Ascending aorta (tissue), 2 donors: ENCODE measurements at places on chromosomes 11 and 22. TPM values are rescaled to one million over a fixed set of nuclear protein-coding genes. Genes with fewer than 3 reads are reported as not detected.

Gene C11orf21
- total RNA-seq = not detected

- DNase-seq = no peak
- no peak overlapping the region for H3K4me3 ChIP-seq
- H3K27me3 ChIP-seq = no peaks in the 10 kb centered on the region
- no peaks in the 10 kb centered on the region for H3K4me1 ChIP-seq
These were observed 44.9 kb downstream of the PLEKHA7 start for GRCh38 chr11:16969010-16969999.

Gene ZP1
- not detected for total RNA-seq

Gene NXPE4
- not detected for total RNA-seq

Gene OR5A1
- total RNA-seq = not detected

DNA sequence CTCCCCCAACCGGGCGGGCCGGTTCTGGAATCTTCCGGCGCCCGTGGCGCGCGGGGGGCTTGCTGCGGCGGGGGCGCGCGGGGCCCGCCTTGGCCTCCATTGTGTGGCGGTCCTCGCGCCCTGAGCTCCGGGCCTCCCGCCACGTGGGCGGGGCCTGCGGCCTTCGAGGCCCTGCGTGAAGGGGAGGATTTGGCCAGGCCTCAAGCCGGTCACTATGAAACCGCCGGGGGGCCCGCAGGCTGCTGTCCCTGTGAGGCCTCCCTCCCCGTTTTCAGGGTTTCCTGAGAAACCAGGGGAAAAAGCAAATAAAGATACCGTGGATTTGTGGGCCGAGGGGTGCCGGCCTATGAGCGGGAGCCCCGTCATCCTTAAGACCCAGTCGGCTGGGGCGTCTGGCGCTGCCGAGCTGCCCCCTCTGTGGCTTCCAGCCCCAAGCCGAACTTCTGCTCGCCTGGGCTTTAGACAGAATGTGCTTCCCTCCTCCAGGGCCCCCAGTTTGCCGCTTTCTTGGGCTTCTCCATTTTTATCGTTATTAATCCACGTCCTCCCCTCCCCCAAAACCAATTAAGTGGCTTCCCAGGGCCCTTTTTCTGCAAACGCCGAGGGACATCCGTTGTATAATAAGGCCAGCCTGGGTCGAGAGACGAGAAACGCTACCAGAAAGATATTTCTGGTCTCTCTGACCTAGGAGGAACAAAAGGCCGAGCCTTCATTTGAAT is 602 bp downstream of the EWSR1 start:
- peak overlapping the region; percentile 76 for H3K4me3 ChIP-seq
- peaks cover 24% of the 10 kb centered on the region for H3K36me3 ChIP-seq
- H3K4me1 ChIP-seq = peaks cover 47% of the 10 kb centered on the region
- DNase-seq = no peak
- peak overlapping the region; percentile 96 for H3K27ac ChIP-seq

Gene FZD4
- 124 TPM for total RNA-seq

GRCh38 chr22:22944268-22944985 is 56.8 kb downstream of the IGLL5 start:
- H3K4me1 ChIP-seq = no peaks in the 10 kb centered on the region
- DNase-seq = no peak
- H3K27ac ChIP-seq = no peak overlapping the region
- H3K4me3 ChIP-seq = no peak overlapping the region
- no peaks in the 10 kb centered on the region for H3K36me3 ChIP-seq

Gene APOA4
- 14.3 TPM for total RNA-seq

Gene STK33
- not detected for total RNA-seq

- H3K27ac ChIP-seq = no peak overlapping the region
- no peaks in the 10 kb centered on the region for H3K27me3 ChIP-seq
- no peak overlapping the region for H3K4me3 ChIP-seq
These were observed 51.1 kb upstream of the THY1 start for GRCh38 chr11:119473901-119474681.

DNA sequence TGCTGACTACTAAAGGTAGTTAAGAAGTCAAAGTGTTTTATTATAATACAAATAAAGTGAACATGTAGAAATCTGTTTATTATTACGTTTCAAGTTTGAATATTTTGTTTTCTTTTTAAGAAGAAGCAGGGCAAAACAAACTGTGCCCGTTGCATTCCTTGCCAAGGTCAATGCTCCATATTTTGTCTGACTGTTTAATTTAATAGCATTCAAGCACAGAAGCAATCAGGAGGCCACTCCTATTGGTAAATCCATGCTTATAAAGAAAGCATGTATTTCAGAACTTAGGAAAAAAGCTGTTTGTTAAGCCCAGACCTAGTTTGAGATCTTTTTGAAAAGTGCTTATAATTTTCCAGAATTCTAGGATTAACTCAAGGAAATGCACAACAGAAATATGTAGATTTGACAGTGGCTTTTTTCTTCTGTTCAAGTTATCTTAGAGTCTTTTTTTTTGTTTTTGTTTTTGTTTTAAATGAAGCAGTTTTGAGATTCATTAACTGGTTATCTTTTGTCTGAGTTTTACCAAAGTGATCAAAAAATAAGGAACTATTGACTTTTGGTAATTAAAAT is 51.7 kb downstream of the ARHGAP42 start:
- H3K27me3 ChIP-seq = no peaks in the 10 kb centered on the region
- H3K27ac ChIP-seq = no peak overlapping the region
- DNase-seq = no peak
- no peaks in the 10 kb centered on the region for H3K36me3 ChIP-seq
- H3K4me1 ChIP-seq = peaks cover 11% of the 10 kb centered on the region

Gene FAM180B
- total RNA-seq = not detected

GRCh38 chr22:20674998-20675397 is 98.9 kb upstream of the SERPIND1 start:
- no peak overlapping the region for H3K4me3 ChIP-seq
- no peak for DNase-seq
- no peaks in the 10 kb centered on the region for H3K4me1 ChIP-seq
- no peaks in the 10 kb centered on the region for H3K36me3 ChIP-seq

- H3K36me3 ChIP-seq = peaks cover 40% of the 10 kb centered on the region
- DNase-seq = no peak
- H3K4me3 ChIP-seq = no peak overlapping the region
- H3K4me1 ChIP-seq = peaks cover 30% of the 10 kb centered on the region
- no peaks in the 10 kb centered on the region for H3K27me3 ChIP-seq
These were observed 24.8 kb downstream of the FAM118A start for GRCh38 chr22:45334528-45334927.

GRCh38 chr11:117720061-117720511 is 76.9 kb downstream of the DSCAML1 start:
- no peak overlapping the region for H3K4me3 ChIP-seq
- H3K27ac ChIP-seq = no peak overlapping the region
- no peaks in the 10 kb centered on the region for H3K36me3 ChIP-seq
- no peak for DNase-seq
- H3K4me1 ChIP-seq = no peaks in the 10 kb centered on the region

Gene OR8D1
- not detected for total RNA-seq

- no peaks in the 10 kb centered on the region for H3K27me3 ChIP-seq
- no peaks in the 10 kb centered on the region for H3K36me3 ChIP-seq
- no peak overlapping the region for H3K27ac ChIP-seq
- no peak for DNase-seq
These were observed 764.8 kb upstream of the LUZP2 start for GRCh38 chr11:23732026-23732425.

GRCh38 chr11:92149996-92150395 is 74.6 kb upstream of the FAT3 start:
- H3K27me3 ChIP-seq = no peaks in the 10 kb centered on the region
- no peak for DNase-seq
- H3K4me3 ChIP-seq = no peak overlapping the region
- no peaks in the 10 kb centered on the region for H3K36me3 ChIP-seq
- H3K4me1 ChIP-seq = no peaks in the 10 kb centered on the region
- no peak overlapping the region for H3K27ac ChIP-seq

Gene SLC15A3
- total RNA-seq = 27.1 TPM

- H3K27ac ChIP-seq = no peak overlapping the region
- no peaks in the 10 kb centered on the region for H3K27me3 ChIP-seq
- no peak overlapping the region for H3K4me3 ChIP-seq
- no peaks in the 10 kb centered on the region for H3K4me1 ChIP-seq
These were observed 677.3 kb upstream of the KIRREL3 start for GRCh38 chr11:127677660-127678425.

Gene GLYAT
- total RNA-seq = not detected

GRCh38 chr11:118998388-118998717 is 415 bp downstream of the CENATAC start:
- H3K4me1 ChIP-seq = peaks cover 9% of the 10 kb centered on the region
- H3K36me3 ChIP-seq = peaks cover 34% of the 10 kb centered on the region
- no peak for DNase-seq
- H3K4me3 ChIP-seq = peak overlapping the region; percentile 81
- H3K27me3 ChIP-seq = no peaks in the 10 kb centered on the region
- peak overlapping the region; percentile 93 for H3K27ac ChIP-seq

DNA sequence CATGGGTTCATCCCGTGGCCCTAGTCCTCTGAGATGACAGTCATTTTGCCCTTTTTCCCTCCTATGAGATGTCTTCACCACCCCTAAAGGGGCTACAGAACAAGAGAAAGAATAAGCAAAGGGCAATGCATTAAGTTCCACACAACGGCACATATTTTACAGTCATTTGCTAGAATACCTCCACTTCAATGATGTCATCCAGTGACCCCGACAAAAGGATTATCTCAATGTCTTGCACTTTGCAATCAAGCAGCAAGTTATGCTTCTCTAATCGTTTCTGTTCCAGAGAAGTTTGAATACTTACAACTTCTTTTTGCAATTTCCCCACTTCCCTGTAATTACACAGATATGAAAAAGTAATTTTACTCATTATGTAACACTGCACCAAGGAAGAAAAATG is 49.9 kb downstream of the FAM118A start:
- no peak overlapping the region for H3K27ac ChIP-seq
- no peaks in the 10 kb centered on the region for H3K36me3 ChIP-seq
- no peak for DNase-seq
- no peak overlapping the region for H3K4me3 ChIP-seq
